Activated CD4-positive, alpha-beta T cell treated with anti-CD3 and anti-CD28 coated beads, Interleukin-2, amount 50 U/mL, for 4 hours (primary cell): ENCODE measurements at places on chromosomes 7 and 10.
A peak's percentile ranks its signal among the peaks of the same experiment; 100 is the strongest.

DNA sequence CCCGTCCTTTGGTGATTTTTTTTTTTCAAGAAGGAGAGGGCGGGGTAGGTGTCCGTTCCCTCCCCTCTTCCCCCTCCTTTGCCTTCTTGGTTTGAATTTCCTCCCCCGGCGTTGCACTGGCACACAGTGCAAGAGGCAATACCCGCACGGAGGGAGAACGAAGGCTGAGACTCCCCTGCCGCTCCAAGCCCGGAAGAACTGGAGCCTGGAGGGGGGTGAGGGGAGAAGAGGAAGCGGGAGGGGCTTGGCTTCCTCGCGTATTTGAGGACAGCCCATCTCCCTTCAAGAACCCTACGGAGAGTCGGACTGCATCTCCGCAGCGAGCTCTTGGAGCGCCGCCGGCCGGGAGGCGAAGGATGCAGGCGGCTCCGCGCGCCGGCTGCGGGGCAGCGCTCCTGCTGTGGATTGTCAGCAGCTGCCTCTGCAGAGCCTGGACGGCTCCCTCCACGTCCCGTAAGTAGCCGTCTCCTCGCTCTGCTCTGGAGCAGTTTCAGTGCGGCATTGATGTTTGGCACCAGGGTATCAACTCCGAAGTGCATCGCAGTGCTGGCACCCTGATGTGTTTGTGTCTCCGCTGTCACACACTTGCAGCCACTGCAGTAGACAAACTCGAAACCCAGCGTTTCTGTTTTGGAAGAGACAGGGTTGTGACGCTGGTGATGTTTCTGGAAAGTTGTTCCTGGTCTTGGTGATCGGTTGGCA lies at the start of gene CNTNAP2:
CNTNAP2 (plus strand) TSS at position 281 of the 702 bp plus-strand sequence; CDS start at position 357, 76 bp downstream.
- no peak for DNase-seq

- no peak for DNase-seq
These were observed 10.6 kb upstream of the BPGM start for GRCh38 chr7:134636008-134636449.

DNA sequence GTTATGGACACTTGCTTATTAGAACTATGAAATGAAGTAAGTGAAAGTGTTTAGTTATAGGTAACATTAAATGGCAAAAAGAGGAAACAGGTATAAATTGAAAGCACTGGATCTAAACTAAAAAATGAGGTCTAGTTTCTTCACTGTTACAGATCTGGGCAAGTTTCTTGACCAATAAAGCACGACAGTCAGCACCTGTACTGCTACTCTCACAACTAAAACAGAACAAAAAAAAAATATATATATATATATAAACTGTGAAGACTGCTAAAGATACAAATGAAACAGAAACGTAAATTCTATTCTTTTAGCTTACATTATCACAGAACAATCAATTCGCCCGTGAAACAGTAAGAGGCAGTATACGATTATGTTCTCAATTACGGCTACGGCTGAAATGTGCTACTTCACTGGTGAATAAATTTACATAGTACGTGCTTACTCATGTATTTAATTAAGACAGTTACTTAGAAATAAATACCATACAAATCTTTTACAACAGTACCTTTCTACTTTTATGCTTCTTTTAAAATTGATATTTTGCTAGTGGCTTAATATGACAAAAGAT lies 4.2 kb downstream of the AHR start:
- DNase-seq, result no peak

GRCh38 chr7:134919240-134919641 lies 67.1 kb upstream of the AGBL3 start:
- no peak for DNase-seq

- DNase-seq, result no peak
These were observed 77.2 kb downstream of the TCF7L2 start for GRCh38 chr10:113027230-113027573.

GRCh38 chr7:88576720-88577119 lies 182.8 kb upstream of the ZNF804B start:
- DNase-seq, result no peak

DNA sequence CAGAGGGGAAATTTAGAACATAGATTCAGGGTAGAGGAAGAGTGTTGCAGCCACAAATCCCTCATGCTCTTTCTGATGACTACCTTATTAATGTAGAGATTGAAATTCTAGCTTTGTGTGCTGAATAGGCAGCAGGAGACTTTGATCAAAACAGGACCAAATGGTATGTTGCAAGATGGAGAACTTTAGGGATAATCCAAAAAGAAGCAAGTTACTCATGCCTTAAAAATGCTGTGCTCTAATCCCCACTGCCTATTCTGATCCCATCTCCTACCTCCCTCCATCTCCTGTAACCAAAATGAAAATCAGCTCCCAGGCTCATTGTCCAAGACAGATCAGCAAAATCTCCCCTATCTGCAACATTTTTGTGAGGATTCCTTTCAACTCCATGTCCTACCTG lies 31.3 kb downstream of the CH25H start:
- no peak for DNase-seq

GRCh38 chr7:46752881-46753366 lies 829.0 kb downstream of the TNS3 start:
- DNase-seq, result no peak

DNA sequence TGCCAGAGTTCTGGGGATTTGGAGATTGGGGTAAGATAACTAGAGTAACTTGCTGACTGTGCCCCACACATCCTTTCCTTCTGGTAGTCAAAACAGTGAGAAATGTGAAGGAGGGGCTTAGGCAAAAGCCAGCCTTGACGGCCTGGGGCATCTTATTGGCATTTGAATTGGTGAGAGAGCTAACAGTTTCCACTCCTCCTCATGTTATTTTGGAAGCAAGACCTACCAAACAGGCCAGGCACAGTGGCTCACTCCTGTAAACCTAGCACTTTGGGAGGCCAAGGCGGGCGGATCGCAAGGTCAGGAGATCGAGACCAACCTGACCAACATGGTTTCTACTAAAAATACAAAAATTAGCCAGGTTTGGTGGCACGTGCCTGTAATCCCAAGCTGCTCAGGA lies 596.6 kb downstream of the GRM8 start:
- no peak for DNase-seq

DNA sequence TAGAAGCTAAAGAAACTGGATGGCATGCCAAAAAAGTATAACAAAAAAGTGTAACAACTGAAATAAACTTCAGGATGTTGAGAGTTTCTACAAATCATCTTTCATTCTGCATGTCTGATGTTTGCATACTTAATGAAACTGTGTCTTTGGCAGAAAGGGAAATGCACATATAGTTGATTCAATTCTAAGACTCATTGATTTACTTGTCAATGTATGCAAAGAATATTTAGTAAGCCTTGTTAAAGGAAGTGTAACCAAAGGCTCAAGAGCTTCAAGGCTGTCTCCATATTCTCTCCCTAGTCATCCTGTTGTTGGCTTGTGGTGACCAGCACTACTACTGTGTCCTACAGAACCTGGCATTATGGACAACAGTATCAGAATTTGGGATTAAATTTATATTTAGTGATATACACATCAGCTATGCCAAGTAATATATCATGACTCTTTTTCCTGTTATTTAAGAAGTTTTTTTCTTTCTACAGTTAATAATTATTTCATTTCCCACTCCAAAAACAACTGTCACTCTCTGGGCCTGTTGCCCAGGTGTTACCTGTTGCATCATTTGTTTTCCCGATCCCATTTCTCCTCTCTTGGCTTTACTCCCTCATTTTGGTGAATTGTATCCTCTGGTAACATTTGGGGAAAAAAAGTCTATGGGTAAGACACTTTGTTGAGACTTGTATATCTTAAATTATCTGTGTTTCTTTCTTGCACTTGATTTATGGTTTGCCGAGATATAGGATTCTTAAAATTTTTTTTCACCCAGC lies 226.6 kb upstream of the BMPER start:
- DNase-seq, result no peak

DNA sequence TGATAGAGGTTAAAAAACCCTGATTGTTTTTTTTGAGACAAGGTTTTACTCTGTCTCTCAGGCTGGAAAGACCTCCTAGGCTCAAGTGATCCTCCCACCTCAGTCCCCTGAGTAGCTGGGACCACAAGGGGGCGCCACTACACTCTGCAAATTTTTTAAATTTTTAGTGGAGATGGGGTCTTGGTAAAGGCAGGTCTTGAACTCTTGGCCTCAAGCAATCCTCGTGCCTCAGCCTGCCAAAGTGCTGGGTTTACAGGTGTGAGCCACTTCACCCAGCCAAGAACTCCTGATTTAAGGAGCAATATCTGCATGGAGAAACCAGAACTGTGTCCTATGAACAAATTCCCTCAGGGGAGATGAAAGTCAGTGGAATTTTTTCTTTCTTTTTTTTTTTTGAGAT lies 7.3 kb upstream of the KLHDC10 start:
- DNase-seq, result peak; percentile 62

DNA sequence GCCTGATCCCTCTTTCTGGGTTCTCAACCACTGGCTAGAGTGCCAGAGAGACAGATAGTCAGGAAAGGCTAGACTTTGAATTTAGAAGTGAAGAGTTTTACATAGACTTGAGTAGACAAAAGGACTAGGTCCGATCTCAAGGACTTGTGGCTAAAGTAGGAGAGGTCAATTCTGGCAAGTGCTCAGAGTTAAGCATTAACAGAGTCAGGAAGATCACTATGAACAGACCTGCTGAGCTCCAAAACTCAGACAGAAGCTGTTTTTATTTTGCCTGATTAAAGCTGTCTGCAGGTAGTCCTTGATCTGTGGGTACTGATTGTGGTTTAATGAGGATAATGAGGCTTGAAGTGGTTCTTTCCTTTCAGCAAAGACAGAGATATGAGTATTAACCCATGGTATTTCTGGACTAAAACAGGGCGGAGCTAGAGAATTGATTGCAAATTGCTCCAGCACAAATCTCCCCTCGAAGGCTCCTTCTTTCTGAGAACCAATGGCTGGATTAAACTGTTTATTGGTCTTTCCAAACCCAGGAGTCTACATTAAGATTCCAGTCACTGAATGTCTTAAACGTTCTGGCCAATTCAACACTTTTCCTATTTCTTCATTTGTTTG lies 423.2 kb downstream of the IPMK start:
- DNase-seq, result no peak

GRCh38 chr7:28052933-28053332 lies 127.7 kb downstream of the JAZF1 start:
- DNase-seq, result no peak

DNA sequence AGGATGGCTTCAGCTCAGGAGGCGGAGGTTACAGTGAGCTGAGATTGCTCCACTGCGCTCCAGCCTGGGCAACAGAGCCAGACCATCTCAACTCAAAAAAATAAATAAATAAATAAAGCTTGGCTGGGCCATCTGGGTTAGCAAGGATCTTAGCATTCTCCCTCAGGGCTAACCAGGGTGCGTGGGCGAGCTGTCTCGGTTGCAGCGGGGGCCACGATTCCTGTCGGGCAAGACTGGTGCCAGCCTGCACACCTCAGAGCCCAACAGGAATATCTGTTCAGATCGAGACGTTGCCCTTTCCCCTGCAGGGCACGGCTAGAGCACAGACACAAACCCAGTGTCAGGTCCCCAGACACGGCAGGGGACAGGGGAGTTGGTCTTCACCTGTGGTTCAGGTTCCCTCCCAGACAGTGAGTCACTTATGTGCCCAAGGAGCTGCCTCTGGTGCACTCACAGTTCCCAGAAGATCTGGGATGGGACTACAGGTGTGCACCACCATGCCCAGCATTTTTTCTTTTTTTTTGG lies 75.5 kb upstream of the GTF2I start:
- DNase-seq, result no peak
